H1 (cell line): ENCODE measurements at places on chromosomes 6 and 20. TPM values are rescaled to one million over a fixed set of nuclear protein-coding genes. Genes with fewer than 3 reads are reported as not detected.

DNA sequence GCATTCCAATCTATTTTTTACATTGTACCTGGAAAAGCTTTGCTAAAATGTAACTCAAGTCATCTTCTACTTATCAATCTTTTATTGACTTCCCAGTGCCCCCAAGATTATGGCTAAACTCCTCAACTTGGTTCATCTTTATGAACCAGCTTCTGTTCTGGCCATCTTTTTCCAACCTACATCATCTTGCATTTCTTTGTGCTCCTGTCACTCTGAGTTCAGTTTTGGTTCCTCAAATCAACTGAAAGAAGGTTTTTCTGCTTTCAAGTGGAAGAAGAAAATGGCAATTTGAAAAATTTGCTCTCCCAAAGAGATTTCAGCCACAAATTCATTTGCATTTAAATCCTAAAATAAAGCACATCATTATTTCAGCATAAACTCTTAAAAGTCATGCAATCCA lies 41.8 kb downstream of the GPX5 start:
- no peak for DNase-seq
- no peaks in the 10 kb centered on the region for H3K27me3 ChIP-seq
- H3K4me3 ChIP-seq: no peak overlapping the region
- H3K27ac ChIP-seq: no peak overlapping the region
- no peaks in the 10 kb centered on the region for H3K4me1 ChIP-seq

OSBPL2 gene
- 42.4 and 42.6 TPM in 2 replicates for total RNA-seq

GRCh38 chr20:56779452-56780143 lies 150.5 kb downstream of the TFAP2C start:
- no peak overlapping the region for H3K27ac ChIP-seq
- no peaks in the 10 kb centered on the region for H3K27me3 ChIP-seq
- H3K36me3 ChIP-seq: no peaks in the 10 kb centered on the region
- DNase-seq: no peak
- no peaks in the 10 kb centered on the region; the same call in 1 of the 2 replicates for H3K4me1 ChIP-seq

GRCh38 chr6:8743170-8743745 lies 307.9 kb upstream of the SLC35B3 start:
- H3K36me3 ChIP-seq: no peaks in the 10 kb centered on the region
- no peak overlapping the region for H3K27ac ChIP-seq
- no peaks in the 10 kb centered on the region for H3K27me3 ChIP-seq
- no peak overlapping the region for H3K4me3 ChIP-seq
